ENCODE measurements at places on chromosomes 7 and 10.

- DNase-seq, result no peak
Observed at GRCh38 chr7:157490465-157490912, 153.7 kb downstream of the DNAJB6 start.

- DNase-seq, result no peak
Observed at GRCh38 chr10:113057948-113058522, 108.0 kb downstream of the TCF7L2 start.

- DNase-seq, result no peak
Observed at GRCh38 chr7:51308696-51309095, 7.9 kb downstream of the COBL start.

DNA sequence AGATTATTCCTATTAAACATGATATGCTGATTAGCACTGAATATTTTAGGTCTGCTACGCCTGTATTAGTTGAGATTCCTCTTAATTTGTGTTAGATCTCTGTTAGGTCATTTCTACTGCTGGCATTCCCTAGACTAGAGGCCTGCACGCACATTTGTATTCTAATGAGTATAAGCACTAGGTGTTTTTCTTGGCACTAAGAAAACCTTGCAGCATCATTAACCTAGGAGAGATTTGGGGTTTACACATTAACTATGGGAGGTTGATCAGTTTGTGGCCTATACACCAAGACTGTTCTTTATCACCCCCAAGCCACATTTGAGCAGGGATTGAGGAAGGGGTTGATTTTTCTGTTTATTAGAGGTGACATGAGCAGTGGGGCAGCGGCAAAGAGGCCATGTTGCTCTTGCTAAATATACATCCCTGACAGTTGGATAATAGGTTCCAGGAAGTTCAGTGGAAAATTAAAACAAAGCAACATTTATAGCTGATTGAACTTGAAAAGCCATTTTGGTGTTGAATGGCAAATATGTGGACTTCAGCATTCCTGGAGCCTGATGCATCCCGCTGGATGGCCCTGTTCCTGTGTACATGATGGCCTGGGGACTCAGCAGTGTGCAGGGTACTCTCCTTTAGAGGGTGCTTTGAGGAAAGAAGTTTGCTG is 65.2 kb downstream of the GBF1 start:
- DNase-seq, result no peak

DNA sequence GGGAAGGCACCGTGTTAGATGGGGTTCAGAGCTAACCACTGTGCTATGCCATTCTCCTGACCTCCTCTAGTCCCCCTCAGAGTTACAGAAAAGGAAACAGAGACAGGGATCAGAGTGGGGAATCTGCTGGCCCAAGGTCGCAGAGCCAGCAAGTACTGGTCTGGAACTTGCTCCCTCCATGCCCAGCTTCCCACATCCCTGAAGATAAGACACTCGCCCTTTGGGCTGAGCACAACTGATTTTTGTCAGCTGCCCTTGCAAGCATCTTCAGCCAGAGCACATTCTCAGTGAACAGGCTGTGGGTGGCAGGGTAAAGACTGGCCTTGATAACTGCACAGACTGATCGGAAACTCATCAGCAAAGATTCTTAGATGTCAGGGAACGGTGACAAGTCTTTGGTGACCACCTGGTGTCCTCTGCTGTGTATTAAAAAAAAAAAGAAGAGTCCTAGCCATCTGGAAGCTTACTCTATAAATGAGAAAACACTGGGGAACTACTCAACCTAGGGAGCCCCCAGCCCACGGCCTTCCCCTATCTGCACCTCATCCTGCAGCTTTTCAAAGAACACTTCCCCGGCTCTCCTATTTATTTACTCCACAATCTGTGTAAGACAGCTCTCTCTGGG is 1.3 kb upstream of the SORBS1 start:
- DNase-seq, result no peak
